ENCODE measurements at places on chromosomes 6 and 20. TPM values are rescaled to one million over a fixed set of nuclear protein-coding genes. Genes with fewer than 3 reads are reported as not detected.

- no peaks in the 10 kb centered on the region for H3K36me3 ChIP-seq
- DNase-seq = peak; percentile 82
- H3K27ac ChIP-seq = no peak overlapping the region
- H3K4me1 ChIP-seq = no peaks in the 10 kb centered on the region
- H3K4me3 ChIP-seq = no peak overlapping the region
Observed at GRCh38 chr20:1415667-1416468, 23.0 kb upstream of the FKBP1A start.

- peaks cover 46% of the 10 kb centered on the region for H3K4me1 ChIP-seq
- peak overlapping the region; percentile 71 for H3K27ac ChIP-seq
- H3K36me3 ChIP-seq = no peaks in the 10 kb centered on the region
- no peak for DNase-seq
- no peaks in the 10 kb centered on the region for H3K27me3 ChIP-seq
- H3K4me3 ChIP-seq = no peak overlapping the region
Observed at GRCh38 chr20:50108556-50109235, 4.3 kb downstream of the UBE2V1 start.

DNA sequence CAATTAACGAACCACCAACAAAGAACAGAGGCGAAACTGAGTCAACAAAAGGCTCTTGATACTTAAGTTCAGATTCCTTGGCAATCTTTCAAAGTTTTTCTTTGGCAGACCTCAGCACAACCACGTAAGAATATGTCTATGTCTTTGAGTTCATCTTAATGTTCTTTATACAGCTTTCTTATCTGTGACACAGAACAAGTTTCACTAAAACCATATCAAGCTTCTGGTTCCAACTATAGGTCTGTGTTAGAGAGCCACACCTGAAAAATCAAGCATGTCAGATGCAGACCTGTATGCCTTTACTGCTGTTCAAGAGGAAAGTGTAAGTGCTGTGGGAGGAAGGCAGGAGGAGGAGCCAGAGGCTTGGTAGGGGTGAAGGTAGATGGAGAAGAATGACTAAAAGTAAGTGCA, 271.3 kb downstream of the KHDC1L start:
- no peaks in the 10 kb centered on the region for H3K27me3 ChIP-seq
- peaks cover 29% of the 10 kb centered on the region for H3K4me1 ChIP-seq
- DNase-seq = peak; percentile 73
- no peak overlapping the region for H3K4me3 ChIP-seq

- H3K4me3 ChIP-seq = no peak overlapping the region
- no peak for DNase-seq
- H3K4me1 ChIP-seq = peaks cover 3% of the 10 kb centered on the region
- H3K27ac ChIP-seq = no peak overlapping the region
- H3K36me3 ChIP-seq = no peaks in the 10 kb centered on the region
Observed at GRCh38 chr6:14500809-14501208, 383.2 kb downstream of the CD83 start.

DNA sequence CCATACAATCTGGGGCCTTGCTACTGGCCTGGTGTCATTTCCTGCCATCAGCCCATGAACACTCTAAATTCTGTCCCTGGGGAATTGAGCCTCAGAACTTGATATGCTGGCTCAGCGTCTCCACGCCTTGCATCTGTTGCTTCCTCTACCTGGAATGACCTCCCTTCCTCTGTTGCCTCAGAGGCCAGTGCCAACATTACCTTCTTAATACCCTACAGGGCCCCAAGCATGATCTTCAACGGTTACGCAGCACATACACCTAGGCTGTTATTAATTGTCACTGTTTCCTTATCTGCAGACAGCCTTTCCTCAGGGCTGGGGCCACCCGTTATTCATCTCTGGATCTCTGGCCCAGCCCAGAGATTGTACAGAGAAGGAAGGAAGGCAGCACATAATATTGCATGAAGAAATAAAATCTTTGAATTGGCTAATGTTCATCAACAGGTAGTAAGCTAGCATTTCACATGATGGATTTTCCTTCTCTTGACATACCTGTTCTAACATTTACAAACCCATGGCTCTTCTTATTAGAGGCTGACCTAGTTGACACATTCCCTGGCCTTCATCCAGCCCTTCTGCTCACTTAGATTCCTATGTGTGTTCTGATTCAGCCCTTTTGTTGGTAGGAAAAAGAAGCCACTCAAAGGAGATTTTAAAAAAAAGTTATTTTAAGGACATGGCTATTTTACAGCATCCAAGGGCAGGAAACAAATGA, 8.4 kb upstream of the RNF182 start:
- peaks cover 3% of the 10 kb centered on the region for H3K4me1 ChIP-seq
- DNase-seq = peak; percentile 25
- no peak overlapping the region for H3K4me3 ChIP-seq

GRCh38 chr6:43393602-43394001, 24.2 kb upstream of the ZNF318 start:
- no peak for DNase-seq
- no peaks in the 10 kb centered on the region for H3K36me3 ChIP-seq
- H3K27ac ChIP-seq = peak overlapping the region; percentile 55
- no peak overlapping the region for H3K4me3 ChIP-seq
- H3K4me1 ChIP-seq = peaks cover 38% of the 10 kb centered on the region
- no peaks in the 10 kb centered on the region for H3K27me3 ChIP-seq

GRCh38 chr6:119303164-119303887, 46.2 kb downstream of the MAN1A1 start:
- no peak for DNase-seq
- no peak overlapping the region for H3K4me3 ChIP-seq
- H3K36me3 ChIP-seq = no peaks in the 10 kb centered on the region
- H3K4me1 ChIP-seq = no peaks in the 10 kb centered on the region
- no peaks in the 10 kb centered on the region for H3K27me3 ChIP-seq
- no peak overlapping the region for H3K27ac ChIP-seq

DNA sequence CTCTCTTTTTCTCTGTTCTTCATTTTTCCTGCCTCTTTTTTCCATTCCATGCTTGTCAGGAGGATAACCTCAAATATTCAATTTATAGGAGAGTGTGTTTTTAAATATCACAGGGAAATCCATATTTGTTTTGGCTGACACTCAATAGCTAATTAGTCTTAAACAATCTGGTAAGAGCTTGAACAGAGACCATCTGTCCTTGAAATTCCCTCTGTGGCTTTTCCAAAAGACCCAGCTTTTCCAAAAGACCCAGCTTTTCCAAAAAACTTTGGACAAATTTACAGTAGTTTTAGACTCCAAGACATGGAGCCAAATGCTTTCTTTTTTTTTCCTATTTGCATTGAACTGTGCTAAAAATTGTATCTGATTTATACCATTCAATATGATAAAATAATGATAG, 127.4 kb upstream of the FAM83B start:
- H3K4me3 ChIP-seq = no peak overlapping the region
- no peak for DNase-seq
- no peaks in the 10 kb centered on the region for H3K27me3 ChIP-seq
- no peaks in the 10 kb centered on the region for H3K4me1 ChIP-seq
- no peaks in the 10 kb centered on the region for H3K36me3 ChIP-seq

GRCh38 chr20:8033151-8033841, 13.7 kb upstream of the TMX4 start:
- peaks cover 6% of the 10 kb centered on the region for H3K27me3 ChIP-seq
- no peaks in the 10 kb centered on the region for H3K36me3 ChIP-seq
- H3K4me1 ChIP-seq = no peaks in the 10 kb centered on the region
- no peak for DNase-seq
- no peak overlapping the region for H3K27ac ChIP-seq
- H3K4me3 ChIP-seq = no peak overlapping the region

DNA sequence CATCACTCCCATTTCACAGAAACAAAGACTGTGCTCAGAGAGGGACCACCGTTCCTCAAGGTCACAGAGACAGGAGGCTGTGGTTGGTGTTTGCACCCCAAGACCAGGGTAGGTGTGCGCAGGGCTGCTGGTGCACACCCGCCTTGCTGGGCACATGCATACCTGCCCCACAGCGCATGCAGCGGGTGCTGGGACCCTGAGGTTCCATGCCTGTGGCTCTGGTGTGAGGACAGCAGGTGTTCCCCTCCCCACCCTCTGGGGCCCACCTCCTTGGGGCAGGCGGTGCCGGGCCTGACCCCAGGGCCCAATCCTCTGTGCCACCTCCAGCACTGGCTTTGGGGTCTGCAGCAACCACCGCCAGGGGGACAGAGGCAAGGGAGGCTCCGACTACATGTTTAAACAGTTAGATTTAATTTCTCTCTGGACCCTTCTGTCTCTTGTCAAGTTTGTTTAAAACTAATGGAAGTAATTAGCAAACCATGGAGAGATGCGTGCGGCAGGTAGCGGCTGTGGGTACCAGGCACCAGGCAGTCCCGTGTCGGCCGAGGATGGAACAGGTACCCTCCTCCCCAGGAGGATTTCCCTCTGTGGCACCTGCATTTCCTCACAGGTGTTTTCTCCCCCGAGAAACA, 327.8 kb downstream of the TAF4 start:
- no peak for DNase-seq
- no peaks in the 10 kb centered on the region for H3K4me1 ChIP-seq
- H3K36me3 ChIP-seq = no peaks in the 10 kb centered on the region
- no peak overlapping the region for H3K4me3 ChIP-seq
- H3K27me3 ChIP-seq = no peaks in the 10 kb centered on the region

- no peaks in the 10 kb centered on the region for H3K4me1 ChIP-seq
- peaks cover 35% of the 10 kb centered on the region for H3K27me3 ChIP-seq
- H3K36me3 ChIP-seq = no peaks in the 10 kb centered on the region
- no peak overlapping the region for H3K27ac ChIP-seq
Observed at GRCh38 chr6:146433881-146434731, 109.5 kb upstream of the RAB32 start.

DNA sequence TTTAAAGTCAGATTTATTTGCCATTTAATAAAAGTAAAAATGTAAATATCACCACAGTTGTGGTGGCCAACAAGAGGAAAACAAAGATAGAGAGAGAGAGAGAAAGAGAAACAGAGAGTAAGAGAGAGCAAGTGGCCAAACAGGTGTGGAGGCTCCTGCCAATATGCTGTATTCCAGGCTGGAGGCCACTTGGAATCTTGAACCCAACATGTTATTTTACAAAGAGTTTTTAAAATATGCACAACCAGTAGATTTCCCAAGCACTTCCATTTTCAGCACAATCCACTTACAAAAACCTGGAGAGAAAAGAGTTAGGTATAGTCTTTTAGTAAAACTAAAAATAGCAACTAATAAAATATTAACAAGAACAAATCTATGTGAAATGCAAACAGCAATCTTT, 1323.1 kb upstream of the CITED2 start:
- no peak overlapping the region for H3K27ac ChIP-seq
- H3K36me3 ChIP-seq = no peaks in the 10 kb centered on the region
- no peak for DNase-seq

DNA sequence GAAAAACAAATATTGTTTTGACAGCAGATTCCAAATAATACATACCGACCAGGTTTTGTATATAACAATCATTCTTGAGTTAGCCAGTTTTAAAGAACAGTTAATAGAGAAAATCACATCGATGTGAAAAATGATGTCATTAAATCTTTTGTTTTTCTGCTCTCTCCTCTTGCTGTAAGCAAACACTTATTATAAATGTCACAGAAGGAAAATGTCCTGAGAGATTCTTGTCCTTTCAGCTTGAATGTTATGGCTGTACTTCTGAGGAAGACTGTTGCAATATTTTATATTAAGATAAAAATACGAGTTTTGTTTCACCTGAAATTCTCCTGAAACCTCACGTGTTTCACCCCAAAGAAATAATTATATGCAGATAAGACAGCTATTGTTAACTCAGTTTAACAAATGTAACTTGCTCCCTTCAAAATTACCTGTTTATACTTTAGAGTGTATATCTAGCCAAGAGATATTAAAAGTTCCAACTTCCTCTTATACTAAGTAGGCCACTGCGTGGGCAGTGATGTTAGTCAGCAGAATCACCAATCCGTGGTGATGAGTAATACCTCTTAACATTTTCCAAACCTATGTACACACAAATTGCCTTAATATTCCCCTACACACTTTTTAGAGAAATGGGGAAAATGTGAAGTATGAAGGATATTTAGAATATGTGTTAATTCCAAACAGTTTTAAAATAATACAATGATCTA, 1111.4 kb upstream of the CITED2 start:
- H3K36me3 ChIP-seq = no peaks in the 10 kb centered on the region
- H3K27me3 ChIP-seq = no peaks in the 10 kb centered on the region
- no peak for DNase-seq
- H3K4me1 ChIP-seq = no peaks in the 10 kb centered on the region
- H3K4me3 ChIP-seq = no peak overlapping the region

GRCh38 chr20:37920270-37920669, 17.3 kb downstream of the VSTM2L start:
- H3K27ac ChIP-seq = no peak overlapping the region
- DNase-seq = no peak
- H3K4me1 ChIP-seq = peaks cover 43% of the 10 kb centered on the region
- H3K4me3 ChIP-seq = no peak overlapping the region

- no peak overlapping the region for H3K4me3 ChIP-seq
- H3K27ac ChIP-seq = no peak overlapping the region
- no peaks in the 10 kb centered on the region for H3K4me1 ChIP-seq
- peaks cover 19% of the 10 kb centered on the region for H3K36me3 ChIP-seq
Observed at GRCh38 chr20:13744352-13744751, 40.4 kb downstream of the ESF1 start.

- no peak overlapping the region for H3K27ac ChIP-seq
- H3K36me3 ChIP-seq = no peaks in the 10 kb centered on the region
- H3K4me3 ChIP-seq = no peak overlapping the region
- H3K4me1 ChIP-seq = no peaks in the 10 kb centered on the region
Observed at GRCh38 chr20:22617160-22617559, 32.8 kb upstream of the FOXA2 start.

GRCh38 chr20:57309544-57310115, 20.0 kb upstream of the SPO11 start:
- H3K27me3 ChIP-seq = no peaks in the 10 kb centered on the region
- H3K4me1 ChIP-seq = no peaks in the 10 kb centered on the region
- no peak for DNase-seq
- H3K4me3 ChIP-seq = no peak overlapping the region
- no peak overlapping the region for H3K27ac ChIP-seq

GRCh38 chr6:95866732-95867131, 149.0 kb upstream of the FUT9 start:
- H3K4me1 ChIP-seq = no peaks in the 10 kb centered on the region
- no peak for DNase-seq
- H3K4me3 ChIP-seq = no peak overlapping the region
- no peak overlapping the region for H3K27ac ChIP-seq
- peaks cover 2% of the 10 kb centered on the region for H3K27me3 ChIP-seq

- no peak overlapping the region for H3K4me3 ChIP-seq
- no peak for DNase-seq
- no peaks in the 10 kb centered on the region for H3K4me1 ChIP-seq
- no peaks in the 10 kb centered on the region for H3K27me3 ChIP-seq
- H3K27ac ChIP-seq = no peak overlapping the region
Observed at GRCh38 chr6:82775361-82775760, 290.3 kb downstream of the UBE3D start.

GRCh38 chr6:72709431-72709830, 87.6 kb downstream of the KCNQ5 start:
- no peak for DNase-seq
- H3K36me3 ChIP-seq = no peaks in the 10 kb centered on the region
- no peak overlapping the region for H3K27ac ChIP-seq
- no peak overlapping the region for H3K4me3 ChIP-seq

GRCh38 chr20:36240076-36240475, 3.8 kb downstream of the AAR2 start:
- H3K4me3 ChIP-seq = no peak overlapping the region
- peaks cover 11% of the 10 kb centered on the region for H3K4me1 ChIP-seq
- peaks cover 38% of the 10 kb centered on the region for H3K36me3 ChIP-seq
- H3K27ac ChIP-seq = no peak overlapping the region
- DNase-seq = no peak

The HLA-DQA2 gene
- not detected for total RNA-seq

The NRSN1 gene
- total RNA-seq = not detected

The ENPP1 gene
- total RNA-seq = 3.1 TPM

The TSHZ2 gene
- 17.3 TPM for total RNA-seq

The CCDC170 gene
- total RNA-seq = 0.14 TPM

The CSE1L gene
- total RNA-seq = 50.3 TPM

The NKX2-2 gene
- not detected for total RNA-seq

The TINAG gene
- not detected for total RNA-seq

The ID1 gene
- total RNA-seq = 596 TPM

The C6orf132 gene
- total RNA-seq = 1.7 TPM

The CGAS gene
- total RNA-seq = not detected
